Adipocyte (in vitro differentiated cells): ENCODE measurements at places on chromosomes 11 and 22.

GRCh38 chr11:11250470-11250869 lies 102.6 kb downstream of the CSNK2A3 start:
- peak; percentile 19 for DNase-seq

- no peak for DNase-seq
These were observed 55.3 kb downstream of the ETS1 start for GRCh38 chr11:128532016-128532571.

GRCh38 chr11:20489948-20490347 lies 102.4 kb downstream of the PRMT3 start:
- DNase-seq = no peak

GRCh38 chr11:73530109-73530508 lies 67.8 kb downstream of the FAM168A start:
- DNase-seq = no peak

GRCh38 chr11:118156531-118157185 lies 4.0 kb upstream of the SCN4B start:
- no peak for DNase-seq

GRCh38 chr11:3981084-3981633 lies 113.4 kb upstream of the RRM1 start:
- DNase-seq = no peak

- DNase-seq = no peak
These were observed 1.7 kb downstream of the BAIAP2L2 start for GRCh38 chr22:38108561-38109319.

DNA sequence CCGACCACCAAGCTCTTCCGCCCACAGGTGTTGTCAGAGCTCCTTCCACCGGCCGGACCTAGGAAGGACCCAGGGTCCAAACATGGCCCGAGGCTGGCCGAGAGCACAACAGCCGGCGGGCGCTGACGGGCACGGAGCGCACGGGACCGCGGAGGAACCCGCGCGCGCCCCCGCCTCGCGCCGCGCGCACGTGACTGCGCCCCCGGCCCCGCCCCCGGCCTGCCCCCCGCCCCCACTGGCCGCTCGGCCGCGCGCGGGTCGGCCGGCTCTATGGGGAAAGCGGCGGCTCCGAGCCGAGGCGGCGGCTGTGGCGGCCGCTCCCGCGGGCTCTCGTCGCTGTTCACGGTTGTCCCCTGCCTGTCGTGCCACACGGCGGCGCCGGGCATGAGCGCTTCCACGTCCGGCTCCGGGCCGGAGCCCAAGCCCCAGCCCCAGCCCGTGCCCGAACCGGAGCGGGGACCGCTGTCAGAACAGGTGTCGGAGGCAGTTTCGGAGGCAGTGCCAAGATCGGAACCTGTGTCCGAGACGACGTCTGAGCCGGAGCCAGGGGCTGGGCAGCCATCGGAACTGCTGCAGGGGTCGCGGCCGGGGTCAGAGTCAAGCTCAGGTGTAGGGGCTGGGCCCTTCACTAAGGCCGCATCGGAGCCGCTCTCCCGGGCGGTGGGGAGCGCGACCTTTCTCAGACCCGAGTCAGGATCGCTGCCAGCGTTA lies at the start of gene OSBP2:
Gene OSBP2, plus strand, starts transcription at position 235 of the 711 bp plus-strand sequence. Its CDS starts 36 bp downstream, at position 271.
- peak; percentile 59 for DNase-seq

DNA sequence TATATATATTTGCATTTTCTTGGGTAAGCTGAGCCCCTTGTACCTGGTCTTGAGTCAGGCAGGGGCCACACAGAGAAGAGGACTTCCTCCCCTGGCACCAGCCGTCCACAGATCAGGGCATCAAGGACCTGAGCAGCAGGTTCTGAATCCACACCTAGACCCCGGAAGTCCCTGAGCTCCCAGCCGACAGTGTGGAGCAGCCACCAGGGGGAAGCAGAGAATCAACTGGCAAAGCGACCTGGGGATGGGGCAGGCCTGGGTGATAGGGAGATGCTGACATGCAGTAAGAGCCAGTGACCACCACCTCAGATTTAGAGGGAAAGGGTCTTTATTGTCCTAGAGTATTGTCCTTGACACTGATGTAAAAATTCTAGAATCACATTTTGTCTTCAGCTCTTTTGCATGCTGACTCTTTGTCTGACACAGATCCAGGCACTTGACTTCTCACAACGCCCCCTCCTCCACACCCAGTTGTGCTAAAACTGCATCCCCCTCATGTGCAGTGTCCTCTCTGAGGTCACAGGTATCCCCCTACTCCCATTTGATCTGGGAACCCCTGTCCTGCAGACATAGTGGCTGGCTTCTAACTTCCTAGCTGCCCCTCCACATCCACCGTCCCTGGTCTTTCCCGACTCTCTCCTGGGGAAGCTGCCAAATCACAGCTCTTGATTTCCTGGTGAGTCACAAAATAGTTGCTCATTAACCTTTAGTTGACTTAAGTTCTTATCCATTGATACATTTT lies 109.3 kb downstream of the GGTLC2 start:
- DNase-seq = peak; percentile 53

DNA sequence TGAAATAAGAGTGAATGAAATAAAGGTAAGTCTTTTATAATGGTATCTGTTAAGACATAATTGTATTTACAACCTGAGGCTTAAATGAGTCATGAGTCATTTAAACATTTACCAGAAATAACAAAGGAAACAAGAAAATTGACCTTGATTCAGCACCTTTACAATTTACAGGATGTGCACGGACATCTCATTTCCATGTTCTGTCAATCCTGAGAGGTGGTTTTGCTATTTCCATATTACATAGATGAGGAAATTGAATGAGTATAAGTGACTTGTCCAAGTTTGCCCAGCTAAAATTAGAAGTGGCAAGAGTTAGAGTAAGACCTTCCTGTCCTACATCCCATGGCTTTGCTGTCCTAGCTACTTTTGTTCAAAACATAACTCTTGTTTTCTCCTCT lies 89.1 kb downstream of the TRIM44 start:
- DNase-seq = no peak

DNA sequence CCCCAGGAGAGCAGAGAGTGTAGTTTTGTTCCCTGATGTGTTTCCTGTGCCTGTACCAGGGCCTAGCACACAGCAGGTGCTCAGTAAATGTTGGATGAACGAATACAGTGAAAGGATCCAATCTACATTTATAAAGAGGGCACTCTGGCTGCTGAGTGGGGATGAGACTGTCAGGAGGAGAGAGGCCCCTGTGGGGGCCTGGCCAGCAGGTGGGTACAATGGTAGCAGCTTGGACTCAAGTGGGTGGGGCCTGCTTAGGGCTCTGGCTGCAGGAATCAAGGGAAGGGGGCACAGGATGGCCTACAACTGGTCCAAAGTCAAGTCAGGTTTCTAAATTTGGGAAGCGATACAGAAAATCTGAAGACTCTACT lies 156.6 kb upstream of the GRK3 start:
- DNase-seq = no peak

- no peak for DNase-seq
These were observed 9.1 kb downstream of the POLD4 start for GRCh38 chr11:67344264-67344663.

- DNase-seq = no peak
These were observed 5.9 kb downstream of the LRRC32 start for GRCh38 chr11:76664578-76665061.

- no peak for DNase-seq
These were observed 122.4 kb downstream of the ETS1 start for GRCh38 chr11:128464878-128465450.

GRCh38 chr11:12817681-12818332 lies 143.6 kb downstream of the TEAD1 start:
- DNase-seq = no peak

DNA sequence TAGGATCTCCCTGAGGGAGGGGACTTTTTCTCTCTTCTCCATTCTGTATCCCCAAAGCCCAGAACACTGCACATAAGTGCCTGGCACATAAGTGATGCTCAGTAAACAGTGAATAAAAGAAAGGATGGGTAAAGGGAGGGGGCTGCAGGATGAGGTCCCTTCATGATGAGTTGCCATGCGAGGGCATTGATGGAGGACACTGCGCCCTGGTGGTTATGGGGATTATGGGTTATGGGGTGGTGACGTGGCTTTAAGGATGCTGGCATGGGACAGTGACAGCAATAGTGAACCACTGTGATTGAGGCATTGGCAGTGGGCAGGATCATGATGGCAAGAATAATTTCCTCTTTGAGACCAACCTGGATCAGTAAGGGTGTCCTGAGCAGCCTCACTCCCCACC lies 43.9 kb upstream of the LRRC32 start:
- DNase-seq = no peak

DNA sequence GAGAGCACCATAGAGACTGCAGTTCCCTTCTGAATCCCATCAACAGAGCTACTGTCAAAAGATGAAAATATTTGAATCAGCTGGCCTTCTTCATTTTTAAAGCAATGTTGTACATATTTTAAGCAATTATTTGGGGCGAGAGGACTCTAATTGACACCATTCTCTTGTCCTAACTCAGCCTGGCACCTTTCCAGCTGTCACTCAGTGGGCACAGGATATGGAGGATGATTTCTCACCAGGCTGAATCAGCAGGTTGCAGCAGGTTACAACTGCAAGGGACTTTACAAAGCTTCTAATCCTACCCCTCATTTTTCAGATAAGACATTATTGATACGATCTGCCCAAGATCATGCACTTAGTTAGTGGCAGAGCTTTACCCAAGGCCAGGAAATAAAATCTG lies 11.9 kb upstream of the WT1 start:
- no peak for DNase-seq

DNA sequence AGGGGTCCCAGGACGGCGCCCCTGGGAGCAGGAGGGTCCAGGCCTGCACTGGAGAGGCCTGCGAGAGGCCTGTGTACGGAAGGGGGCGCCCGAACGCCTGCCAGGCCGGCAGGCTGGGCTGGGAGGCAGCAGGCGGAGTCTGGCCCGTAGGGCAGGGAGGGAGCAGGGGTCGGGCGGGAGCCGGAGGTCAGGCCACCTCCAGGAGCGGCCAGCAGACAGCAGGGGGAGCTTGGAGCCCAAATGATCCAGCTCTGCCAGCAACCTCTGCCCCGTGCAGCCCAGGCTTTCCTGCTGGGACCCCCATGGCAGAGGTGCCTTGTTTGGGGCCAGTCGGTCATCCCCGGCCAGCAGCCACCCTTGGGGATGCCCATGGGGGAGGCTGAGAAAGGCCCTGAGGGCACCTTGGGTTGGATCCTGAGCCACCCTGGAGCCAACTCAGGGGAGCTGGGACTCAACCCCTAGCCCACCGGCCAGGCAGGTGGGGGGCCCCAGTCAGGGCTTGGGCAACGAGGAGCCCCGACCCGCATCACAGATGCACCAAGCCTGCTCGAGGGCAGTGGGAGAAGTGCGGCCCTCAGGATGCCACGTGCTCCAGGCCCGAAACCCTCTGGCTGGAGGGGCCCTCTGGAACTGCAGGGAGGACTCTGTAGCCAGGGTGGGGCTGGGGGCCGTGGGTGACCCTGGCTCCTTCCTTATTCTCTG lies 9.6 kb upstream of the SYT8 start:
- no peak for DNase-seq
